ENCODE measurements at places on chromosomes 4 and X.

DNA sequence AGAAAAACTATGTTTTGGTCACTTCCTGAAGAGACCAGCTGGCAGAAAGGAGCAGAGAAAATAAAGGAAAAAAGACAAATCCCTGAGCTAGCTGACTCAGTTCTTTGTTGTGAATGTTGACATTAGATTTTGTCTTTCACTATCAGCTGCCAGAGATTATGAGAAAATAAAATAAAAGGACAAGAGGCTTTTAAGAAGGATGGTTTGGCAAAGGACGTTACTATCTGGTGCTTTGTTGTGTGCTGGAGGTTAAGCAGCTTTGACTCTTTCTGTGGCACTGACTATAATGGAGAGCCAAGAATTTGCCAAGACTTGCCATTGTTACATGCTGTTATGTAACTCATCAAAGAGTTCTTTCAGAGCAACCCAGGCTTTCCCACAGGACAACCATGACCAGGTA, 12.1 kb downstream of the ASB5 start:
- DNase-seq = no peak

DNA sequence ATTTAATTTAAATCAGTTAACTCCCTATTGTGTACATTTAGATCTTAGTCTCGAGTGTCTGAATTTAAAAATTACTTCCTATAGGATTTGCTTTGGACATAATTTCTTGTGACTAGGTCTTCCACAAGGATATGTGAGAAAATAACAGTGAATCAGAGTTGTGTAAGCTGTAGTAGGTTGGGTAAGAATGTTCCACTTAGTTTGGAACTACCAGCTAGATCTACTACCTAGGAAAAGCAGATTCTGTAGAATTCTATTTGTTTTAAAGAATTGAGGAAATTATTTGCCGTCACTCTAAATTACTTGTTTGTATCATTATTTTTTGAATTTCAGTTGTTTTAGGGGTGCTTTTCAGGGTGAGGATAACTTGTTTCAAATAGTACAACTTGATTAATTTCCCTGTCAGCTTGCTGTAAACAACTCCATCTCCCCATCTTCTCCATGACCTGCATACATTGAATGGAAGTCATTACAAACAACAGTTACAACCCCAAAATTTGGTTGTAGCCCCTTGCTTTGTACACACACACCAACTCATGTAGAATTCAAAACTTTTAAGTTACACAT, 1.3 kb downstream of the MTHFD2L start:
- DNase-seq = no peak

DNA sequence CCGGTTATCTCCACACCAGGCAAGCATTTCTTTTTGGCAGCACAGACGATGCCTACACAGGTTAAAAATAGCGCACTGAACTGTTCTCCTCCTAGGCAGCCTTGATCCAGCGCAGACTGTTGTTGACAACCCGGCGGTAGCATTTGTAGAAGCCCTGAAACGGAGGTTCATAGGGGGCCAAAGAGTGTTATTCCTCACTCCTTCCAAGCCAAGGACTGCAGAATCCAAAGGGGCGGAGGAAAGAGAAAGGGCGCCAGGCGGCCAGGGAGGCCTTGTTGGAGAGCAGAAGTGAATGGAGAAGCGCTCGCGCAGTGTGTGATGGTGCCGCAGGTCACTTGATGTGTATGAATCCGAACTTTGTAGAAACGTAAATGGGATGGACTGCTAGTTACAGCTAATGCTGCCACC, 82.7 kb downstream of the TENM3 start:
- DNase-seq = no peak

GRCh38 chr4:88077911-88078524, 70.6 kb downstream of the PKD2 start:
- DNase-seq = no peak

GRCh38 chr4:109738104-109738872, 8.4 kb upstream of the PLA2G12A start:
- no peak for DNase-seq
